GM12878 (cell line): ENCODE measurements at places on chromosomes 7 and 10. TPM values are rescaled to one million over a fixed set of nuclear protein-coding genes. Genes with fewer than 3 reads are reported as not detected.

The MRC1 gene
- 0.19 and 0.21 TPM in 2 replicates for total RNA-seq

The NPFFR1 gene
- not detected in 2 replicates for total RNA-seq

The ASAH2 gene
- 1.4 TPM in 2 replicates for total RNA-seq

The MALSU1 gene
- total RNA-seq: 65.5 and 67.5 TPM in 2 replicates

The HILPDA gene
- 12.0 and 14.1 TPM in 2 replicates for total RNA-seq

The CALHM1 gene
- total RNA-seq: 0.31 and 0.40 TPM in 2 replicates

The ABCC2 gene
- 0.24 and 0.64 TPM in 2 replicates for total RNA-seq

DNA sequence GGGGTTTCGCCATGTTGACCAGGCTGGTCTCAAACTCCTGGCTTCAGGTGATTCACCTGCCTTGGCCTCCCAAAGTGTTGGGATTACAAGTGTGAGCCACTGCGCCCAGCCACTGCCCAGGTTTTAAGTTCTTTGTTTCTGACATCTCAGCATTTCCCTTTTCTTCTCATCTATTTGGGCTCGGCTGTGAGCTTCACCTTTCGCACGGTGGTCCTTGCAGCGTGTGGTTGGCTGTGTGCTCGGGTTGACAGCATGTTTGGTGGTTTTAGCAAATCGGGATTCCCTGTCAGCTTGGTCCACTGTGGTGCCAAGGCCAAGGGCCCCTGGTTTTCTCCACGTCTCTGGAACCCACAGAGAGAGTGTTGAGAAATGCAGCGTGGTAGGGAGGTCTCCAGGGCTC, 138.8 kb downstream of the DNAJB6 start:
- 0 out of 2 replicates have a peak, but pooled peaks cover 4% of the 10 kb centered on the region for H3K4me1 ChIP-seq
- no peak overlapping the region for H3K27ac ChIP-seq
- no peak for DNase-seq
- H3K4me3 ChIP-seq: no peak overlapping the region

DNA sequence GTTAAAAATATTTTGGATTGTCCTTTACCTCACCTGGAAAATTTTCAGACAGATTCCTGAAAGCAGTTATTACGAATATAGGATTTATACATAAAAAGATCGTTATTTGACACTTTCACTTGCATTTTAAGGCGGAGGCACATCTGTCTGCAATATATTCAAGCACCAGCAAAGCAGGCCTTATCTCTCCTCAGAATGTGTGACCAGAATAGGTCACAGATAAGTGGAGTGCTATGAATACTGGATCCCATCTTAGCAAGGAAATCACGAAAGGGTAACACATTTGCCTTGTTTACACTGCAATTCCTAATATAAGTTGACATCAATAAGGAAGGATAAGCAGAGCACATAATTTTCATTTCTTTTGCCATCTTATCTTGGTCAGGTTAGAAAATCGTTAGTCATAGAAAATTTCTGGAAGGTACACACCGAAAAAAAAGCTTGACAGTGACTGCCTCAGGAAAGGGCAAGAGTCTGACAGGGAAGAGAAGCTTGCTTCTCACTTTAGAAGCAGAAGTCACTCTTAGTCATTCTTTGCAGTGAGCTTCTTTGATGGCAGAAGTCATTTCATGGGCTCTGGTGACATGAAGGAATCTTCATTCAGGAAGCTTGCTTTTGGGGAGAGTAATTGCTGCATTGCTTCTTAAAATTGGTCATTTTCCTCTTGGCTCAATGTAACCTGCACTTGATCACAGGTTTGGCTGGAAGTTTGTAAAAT, 98.1 kb upstream of the STK17A start:
- no peaks in the 10 kb centered on the region for H3K36me3 ChIP-seq
- no peaks in the 10 kb centered on the region for H3K27me3 ChIP-seq
- no peak overlapping the region for H3K4me3 ChIP-seq
- DNase-seq: no peak
- peaks cover 13% of the 10 kb centered on the region for H3K4me1 ChIP-seq

GRCh38 chr7:17195576-17195975, 102.9 kb upstream of the AHR start:
- no peak overlapping the region for H3K27ac ChIP-seq
- no peak overlapping the region for H3K4me3 ChIP-seq

- H3K36me3 ChIP-seq: no peaks in the 10 kb centered on the region
- DNase-seq: no peak
- H3K4me3 ChIP-seq: no peak overlapping the region
- no peaks in the 10 kb centered on the region; the same call in 1 of the 2 replicates for H3K27me3 ChIP-seq
- no peaks in the 10 kb centered on the region for H3K4me1 ChIP-seq
- no peak overlapping the region for H3K27ac ChIP-seq
Measured at GRCh38 chr10:66927971-66928770, 2.3 kb downstream of the LRRTM3 start.

GRCh38 chr10:51920672-51921071, 221.3 kb upstream of the CSTF2T start:
- no peaks in the 10 kb centered on the region for H3K27me3 ChIP-seq
- no peaks in the 10 kb centered on the region for H3K4me1 ChIP-seq
- no peak overlapping the region for H3K27ac ChIP-seq
- no peak for DNase-seq

DNA sequence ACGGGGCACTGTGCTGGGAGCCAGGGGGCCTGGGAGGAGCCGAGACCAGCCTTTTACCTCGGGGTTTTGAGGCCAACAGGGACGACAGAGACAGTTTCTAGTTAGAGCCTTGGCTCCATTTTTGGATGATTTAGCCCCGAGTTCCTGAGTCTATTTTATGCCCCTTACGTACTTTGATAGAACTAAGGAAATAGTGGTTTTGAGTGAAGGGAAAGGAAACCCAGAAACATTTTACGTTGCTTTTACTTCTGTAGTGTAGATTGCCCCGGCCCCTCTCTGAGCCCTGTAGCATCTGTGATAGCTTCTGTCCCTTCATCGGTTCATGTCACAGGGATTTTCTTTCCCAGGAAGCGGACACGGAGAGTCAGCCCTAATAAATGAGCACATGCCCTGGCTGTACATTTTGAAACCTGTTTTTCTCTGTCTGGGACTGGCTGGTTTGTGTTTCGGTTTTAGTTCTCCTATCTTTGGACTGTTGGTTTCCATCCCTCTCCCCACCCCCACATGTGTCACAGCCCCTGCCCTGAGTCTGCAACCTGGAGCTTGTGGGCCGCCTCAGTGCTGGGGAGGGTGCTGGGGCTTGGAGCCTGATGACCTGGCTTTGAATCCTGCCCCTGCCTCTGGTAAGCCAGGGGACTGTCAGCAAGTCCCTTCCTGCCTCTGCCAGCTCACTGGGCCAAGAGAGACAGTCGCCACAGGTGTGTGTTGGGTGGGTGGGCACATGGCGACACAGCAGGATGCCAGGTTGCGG, 6.9 kb upstream of the ORAI2 start:
- H3K4me1 ChIP-seq: peaks cover 54% of the 10 kb centered on the region
- H3K4me3 ChIP-seq: peak overlapping the region; percentile 64
- H3K36me3 ChIP-seq: peaks cover 6% of the 10 kb centered on the region
- peak; percentile 89 for DNase-seq

DNA sequence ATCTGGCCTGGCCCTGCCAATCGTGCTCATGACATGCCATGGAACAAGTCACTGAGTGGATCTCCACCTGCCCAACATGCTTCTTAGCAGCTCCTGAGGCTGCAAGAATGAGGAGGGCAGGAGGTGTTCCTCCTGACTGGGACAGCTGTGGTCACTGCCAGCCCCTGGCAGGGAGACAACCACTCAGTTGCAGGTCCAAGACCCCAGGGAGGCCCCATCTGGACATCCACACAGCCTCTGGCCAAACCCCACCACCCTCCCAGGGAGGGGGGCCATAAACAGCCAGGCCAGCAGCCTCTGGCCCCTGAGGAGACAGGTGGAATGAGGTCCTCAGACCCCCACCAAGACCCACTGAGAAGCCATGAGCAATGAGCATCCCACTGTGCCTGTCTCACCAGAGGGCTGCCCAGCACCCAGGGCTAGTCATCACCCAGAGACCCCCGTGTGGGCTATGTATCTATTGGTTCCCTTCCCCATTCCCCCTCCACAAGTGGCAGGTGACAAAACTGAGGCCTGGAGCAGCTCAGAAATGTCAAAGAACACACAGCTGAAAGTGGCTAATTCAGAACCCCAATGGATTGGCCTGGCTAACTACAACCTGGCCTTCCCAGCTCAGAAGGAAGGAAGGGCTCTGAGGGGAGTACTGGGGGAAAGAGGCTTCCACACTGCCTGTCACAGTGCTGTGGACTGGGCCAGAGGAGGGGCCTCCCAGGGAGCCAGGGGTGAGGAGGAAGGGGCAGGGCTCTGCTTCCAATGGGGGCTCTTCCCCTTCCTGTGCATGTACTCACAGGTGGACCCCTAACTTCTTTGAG, 3.0 kb downstream of the GPRIN2 start:
- no peak overlapping the region for H3K27ac ChIP-seq
- no peaks in the 10 kb centered on the region for H3K4me1 ChIP-seq
- no peak overlapping the region for H3K4me3 ChIP-seq
- H3K36me3 ChIP-seq: no peaks in the 10 kb centered on the region

DNA sequence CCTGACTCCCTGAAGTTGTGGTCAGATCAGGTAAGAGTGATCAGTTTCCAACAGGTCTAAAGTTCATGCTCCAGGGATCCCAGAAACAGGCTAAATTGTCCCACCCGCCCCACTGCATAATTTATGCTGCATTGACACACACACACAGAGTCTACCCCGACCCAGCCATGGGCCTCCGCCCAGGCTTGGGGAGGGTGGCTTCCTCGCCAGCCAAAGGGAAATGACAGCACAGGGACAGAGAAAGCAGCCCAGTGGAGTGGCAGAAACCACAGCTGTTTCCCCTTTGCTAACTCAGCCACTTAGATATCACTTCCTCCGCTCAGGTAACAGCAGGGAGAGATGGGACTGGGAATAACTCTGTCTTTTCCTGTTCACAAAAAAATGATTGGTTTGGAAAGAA, 9.4 kb downstream of the SH3PXD2A start:
- DNase-seq: no peak
- H3K4me3 ChIP-seq: no peak overlapping the region
- H3K27ac ChIP-seq: no peak overlapping the region
- H3K27me3 ChIP-seq: no peaks in the 10 kb centered on the region

GRCh38 chr7:107613948-107614347, 33.9 kb downstream of the BCAP29 start:
- H3K4me3 ChIP-seq: no peak overlapping the region
- H3K36me3 ChIP-seq: peaks cover 2% of the 10 kb centered on the region; the same call in 1 of the 2 replicates
- no peak overlapping the region for H3K27ac ChIP-seq
- no peaks in the 10 kb centered on the region for H3K4me1 ChIP-seq
- no peaks in the 10 kb centered on the region for H3K27me3 ChIP-seq

DNA sequence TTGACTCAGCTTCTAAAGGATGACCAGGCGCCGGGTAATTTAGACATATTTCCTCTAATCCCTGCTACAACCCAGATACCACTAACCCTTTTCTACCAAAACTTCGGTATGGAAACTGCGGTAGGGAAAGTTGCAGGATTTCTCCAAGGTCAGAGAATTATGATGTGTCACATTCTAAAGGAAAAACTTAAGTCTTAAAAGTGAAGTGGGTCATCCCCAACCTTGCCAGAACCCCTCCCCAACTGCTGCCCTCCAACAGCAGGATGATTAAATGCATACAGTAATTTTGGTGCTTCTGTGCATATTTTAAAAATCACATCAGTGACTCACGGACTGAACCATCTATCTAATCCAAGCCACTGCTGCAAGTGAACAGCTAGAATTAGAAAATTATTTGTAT, 52.7 kb downstream of the GRB10 start:
- H3K27ac ChIP-seq: no peak overlapping the region
- 0 out of 2 replicates have a peak, but pooled peaks cover 2% of the 10 kb centered on the region for H3K27me3 ChIP-seq
- no peaks in the 10 kb centered on the region for H3K36me3 ChIP-seq
- H3K4me3 ChIP-seq: no peak overlapping the region

DNA sequence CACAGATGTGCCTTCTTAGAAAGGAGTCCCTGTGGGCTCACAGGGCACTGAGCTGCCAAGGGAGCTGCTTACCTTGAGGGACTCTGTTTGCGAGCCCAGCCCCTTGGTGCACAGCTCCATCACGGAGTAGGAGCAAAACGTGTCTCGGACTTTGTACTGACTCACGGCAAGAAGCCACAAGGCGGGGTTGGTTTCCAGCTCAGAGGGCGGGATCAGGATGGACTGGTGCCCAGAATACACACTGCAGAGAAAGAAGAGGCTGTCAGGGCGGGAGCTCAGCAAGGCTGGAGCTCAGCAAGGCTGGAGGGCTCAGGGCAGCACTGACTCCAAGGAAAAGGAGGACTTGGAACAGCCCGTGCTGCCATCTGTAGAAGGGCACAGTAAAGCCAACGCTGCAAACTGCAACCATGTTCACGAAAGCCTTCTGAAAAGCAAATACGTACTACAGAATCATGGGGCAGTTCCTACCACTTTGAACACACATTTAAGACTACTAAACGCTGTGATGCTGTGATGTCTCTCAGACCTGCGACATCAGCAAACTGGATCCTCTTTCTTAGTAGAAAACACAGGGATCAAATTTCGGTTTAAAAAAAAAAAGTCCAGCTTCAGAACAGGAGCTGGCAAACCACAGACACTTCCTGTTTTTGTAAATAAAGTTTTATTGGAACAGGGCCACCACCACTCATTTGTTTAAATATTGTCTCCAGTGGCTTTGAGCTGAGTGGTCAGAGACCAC, 194.3 kb downstream of the ZMYND11 start:
- no peak overlapping the region for H3K4me3 ChIP-seq
- peaks cover 12% of the 10 kb centered on the region for H3K4me1 ChIP-seq
- H3K36me3 ChIP-seq: no peaks in the 10 kb centered on the region
- H3K27ac ChIP-seq: no peak overlapping the region

- H3K4me1 ChIP-seq: no peaks in the 10 kb centered on the region
- no peaks in the 10 kb centered on the region; the same call in 1 of the 2 replicates for H3K27me3 ChIP-seq
- H3K36me3 ChIP-seq: no peaks in the 10 kb centered on the region
- H3K27ac ChIP-seq: no peak overlapping the region
- no peak for DNase-seq
Measured at GRCh38 chr10:132893090-132893489, 49.3 kb downstream of the CFAP46 start.

GRCh38 chr10:88111294-88111693, 247.9 kb downstream of the PTEN start:
- no peaks in the 10 kb centered on the region for H3K27me3 ChIP-seq
- H3K36me3 ChIP-seq: no peaks in the 10 kb centered on the region
- no peak for DNase-seq
- H3K4me1 ChIP-seq: peaks cover 86% of the 10 kb centered on the region

DNA sequence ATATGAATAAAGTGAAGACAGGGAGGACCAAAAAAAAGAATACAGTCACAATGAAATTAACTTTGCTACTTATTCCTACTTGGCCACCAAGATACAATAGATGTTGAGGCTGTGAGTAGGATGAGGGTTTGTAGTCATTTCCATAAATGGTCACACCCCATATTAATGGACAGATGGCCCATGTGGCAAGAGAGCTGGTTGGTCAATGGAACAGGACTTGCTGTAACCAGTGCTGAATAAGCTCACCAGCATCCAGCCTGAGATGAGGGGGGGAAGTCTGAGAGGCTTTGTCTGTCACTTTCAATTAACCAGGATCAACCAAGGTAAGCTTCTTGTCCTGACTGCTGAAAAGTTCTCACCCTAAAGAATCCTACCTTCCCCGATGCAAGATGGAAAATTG, 130.4 kb upstream of the KCNMA1 start:
- H3K4me3 ChIP-seq: no peak overlapping the region
- no peak overlapping the region for H3K27ac ChIP-seq
- no peaks in the 10 kb centered on the region for H3K36me3 ChIP-seq
- no peaks in the 10 kb centered on the region for H3K4me1 ChIP-seq
